ENCODE measurements at places on chromosomes 2 and 18. TPM values are rescaled to one million over a fixed set of nuclear protein-coding genes. Genes with fewer than 3 reads are reported as not detected.

DNA sequence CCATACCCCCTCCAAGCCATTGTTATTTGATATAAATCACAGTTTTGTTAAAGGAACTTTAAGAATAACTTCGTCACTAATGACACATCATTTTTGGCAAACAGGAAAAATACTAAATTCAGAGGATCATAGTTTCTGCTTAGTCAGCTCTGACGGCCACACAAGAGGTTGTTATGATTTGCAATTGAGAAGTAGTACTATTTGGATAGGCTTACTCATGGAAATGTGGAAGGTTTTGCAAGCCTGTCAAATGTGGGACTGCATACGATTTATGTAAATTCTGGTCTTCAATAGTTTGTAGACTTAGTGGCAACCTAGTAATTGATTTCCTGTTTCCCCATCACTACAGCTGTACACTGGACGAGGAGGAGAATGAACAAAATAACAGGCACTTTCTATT lies 108.1 kb downstream of the ARHGEF33 start:
- DNase-seq, result no peak

DNA sequence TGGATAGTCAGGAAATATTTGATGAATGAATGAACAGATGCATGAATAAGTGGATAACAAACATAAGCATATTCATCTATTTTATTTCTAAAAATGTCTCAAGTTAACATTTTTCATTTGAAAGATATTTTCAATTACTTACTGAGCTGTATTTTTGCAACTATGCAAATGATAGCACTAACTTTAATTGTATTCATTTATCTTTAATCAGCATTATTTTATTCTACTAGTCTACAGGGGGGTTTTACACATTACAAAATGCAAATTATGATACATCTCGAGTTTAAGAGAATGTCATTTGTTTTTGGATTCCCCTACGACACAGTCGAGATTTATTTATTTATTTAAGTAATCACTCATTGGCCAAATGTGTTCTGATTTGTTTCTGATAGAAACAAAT lies 530.6 kb downstream of the ERBB4 start:
- DNase-seq, result no peak

- no peak for DNase-seq
These were observed 25.8 kb upstream of the ERICH2 start for GRCh38 chr2:170744248-170745002.

GRCh38 chr2:84550916-84551315 lies 34.6 kb downstream of the DNAH6 start:
- no peak for DNase-seq

The OTOS gene
- polyA plus RNA-seq, result not detected

DNA sequence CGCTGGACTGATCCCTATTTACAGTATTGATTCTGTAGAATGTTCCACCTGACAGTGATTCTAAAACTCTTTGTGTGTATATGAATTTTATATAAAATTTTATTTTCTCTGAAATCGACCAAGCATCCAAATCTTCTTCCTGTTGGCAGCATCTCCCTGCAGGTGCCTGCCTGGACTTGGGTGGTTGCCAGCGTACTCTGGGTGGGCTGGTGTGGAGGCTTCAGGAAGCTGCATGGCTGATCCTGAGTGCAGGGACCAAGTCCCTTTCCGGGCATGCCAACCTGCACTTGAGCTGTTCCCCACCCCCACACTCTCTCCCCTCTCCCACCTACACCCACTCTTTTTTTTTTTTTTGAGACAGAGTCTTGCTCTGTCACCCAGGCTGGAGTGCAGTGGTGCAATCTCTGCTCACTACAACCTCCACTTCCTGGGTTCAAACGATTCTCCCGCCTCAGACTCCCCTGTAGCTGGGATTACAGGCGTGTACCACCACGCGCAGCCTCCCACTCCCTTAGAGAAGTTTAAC lies 53.2 kb upstream of the ALKAL2 start:
- DNase-seq, result no peak

DNA sequence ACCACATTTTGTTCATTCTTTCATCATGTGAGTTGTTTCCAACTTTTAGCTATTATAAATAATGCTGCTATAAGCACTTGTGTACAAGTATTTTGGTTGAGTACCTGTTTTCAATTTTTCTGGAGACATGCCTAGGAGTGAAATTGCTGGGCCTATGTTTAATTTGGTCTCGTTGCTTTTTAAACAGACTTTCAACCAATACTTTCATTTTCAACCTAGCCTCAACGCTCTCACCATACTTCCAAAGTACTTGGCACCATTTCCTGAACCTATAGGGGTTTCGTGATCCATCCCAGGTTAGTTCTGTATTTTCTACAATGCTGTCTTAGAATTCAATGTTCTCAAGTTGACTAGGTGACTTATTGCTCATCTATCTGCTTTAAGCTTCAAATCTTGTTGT lies 126.1 kb downstream of the SRBD1 start:
- DNase-seq, result no peak
